ENCODE measurements at places on chromosomes 13 and 19. TPM values are rescaled to one million over a fixed set of nuclear protein-coding genes. Genes with fewer than 3 reads are reported as not detected.

The KPTN gene
- total RNA-seq, result 4.0 TPM

The CACNG8 gene
- total RNA-seq, result 0.13 TPM

The GIPC3 gene
- 1.4 TPM for total RNA-seq

The OLFM2 gene
- 0.39 TPM for total RNA-seq

The TUBB4A gene
- total RNA-seq, result not detected

The C1QTNF9 gene
- total RNA-seq, result not detected

The F10 gene
- not detected for total RNA-seq

The AMER2 gene
- not detected for total RNA-seq

The GNA15 gene
- 0.13 TPM for total RNA-seq

The DHDH gene
- 0.13 TPM for total RNA-seq

The SPINT2 gene
- 24.5 TPM for total RNA-seq

The ICAM5 gene
- total RNA-seq, result under 0.01 TPM

The SYT5 gene
- total RNA-seq, result under 0.01 TPM

The DZIP1 gene
- 1.9 TPM for total RNA-seq

The TMEM238 gene
- 0.26 TPM for total RNA-seq

The ZNF723 gene
- total RNA-seq, result not detected

The GRIN3B gene
- 0.25 TPM for total RNA-seq

The CACNG7 gene
- total RNA-seq, result not detected

The CDX2 gene
- total RNA-seq, result not detected

Data from dermis microvascular lymphatic vessel endothelial cell (primary cell).